ENCODE measurements at places on chromosomes 7 and 10. TPM values are rescaled to one million over a fixed set of nuclear protein-coding genes. Genes with fewer than 3 reads are reported as not detected.

The ARMC3 gene
- 5.2 TPM for total RNA-seq

- DNase-seq = no peak
These were observed 36.3 kb upstream of the PDK4 start for GRCh38 chr7:95632609-95633008.

The NME8 gene
- total RNA-seq = not detected

The DMBT1 gene
- total RNA-seq = not detected

- no peak for DNase-seq
These were observed 273.3 kb downstream of the DNAJB6 start for GRCh38 chr7:157609932-157610640.

DNA sequence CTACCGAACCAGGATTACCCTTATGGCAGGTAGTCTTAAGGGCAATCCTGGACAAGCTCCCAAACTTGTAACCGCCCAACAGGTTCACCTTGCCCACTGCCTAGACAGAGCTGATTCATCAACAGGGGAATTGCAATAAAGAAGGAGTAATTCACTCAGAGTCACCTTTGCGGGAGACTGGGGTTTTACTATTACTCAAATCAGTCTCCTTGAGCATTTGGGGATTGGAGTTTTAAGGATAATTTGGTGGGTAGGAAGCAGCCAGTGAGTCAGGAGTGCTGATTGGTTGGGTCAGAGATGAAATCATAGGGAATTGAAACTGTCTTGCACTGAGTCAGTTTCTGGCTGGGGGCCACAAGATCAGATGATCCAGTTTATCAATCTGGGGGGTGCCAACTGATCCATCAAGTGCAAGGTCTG lies 25.3 kb downstream of the HK1 start:
- no peak for DNase-seq

DNA sequence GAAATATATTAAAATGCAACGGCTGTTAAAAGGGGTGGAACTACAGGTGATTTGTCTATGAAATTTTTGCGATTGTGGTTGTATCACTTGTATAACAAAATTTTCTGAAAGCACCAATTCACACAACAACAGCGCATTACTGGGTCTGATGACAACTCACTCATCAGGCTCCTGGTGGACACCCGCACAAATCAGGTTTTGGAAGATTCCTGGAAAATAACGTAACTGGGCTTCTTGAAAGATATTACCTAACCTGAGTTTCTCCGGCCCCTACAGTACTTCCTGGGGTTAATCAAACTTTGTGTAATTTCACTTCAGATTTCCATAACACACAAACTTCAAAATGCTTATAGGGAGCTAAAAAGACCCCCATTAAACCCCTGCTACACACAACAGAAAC lies 7.6 kb downstream of the SNX8 start:
- no peak for DNase-seq

The LMBR1 gene
- total RNA-seq = 75.3 TPM

The IGF2BP3 gene
- 72.6 TPM for total RNA-seq

DNA sequence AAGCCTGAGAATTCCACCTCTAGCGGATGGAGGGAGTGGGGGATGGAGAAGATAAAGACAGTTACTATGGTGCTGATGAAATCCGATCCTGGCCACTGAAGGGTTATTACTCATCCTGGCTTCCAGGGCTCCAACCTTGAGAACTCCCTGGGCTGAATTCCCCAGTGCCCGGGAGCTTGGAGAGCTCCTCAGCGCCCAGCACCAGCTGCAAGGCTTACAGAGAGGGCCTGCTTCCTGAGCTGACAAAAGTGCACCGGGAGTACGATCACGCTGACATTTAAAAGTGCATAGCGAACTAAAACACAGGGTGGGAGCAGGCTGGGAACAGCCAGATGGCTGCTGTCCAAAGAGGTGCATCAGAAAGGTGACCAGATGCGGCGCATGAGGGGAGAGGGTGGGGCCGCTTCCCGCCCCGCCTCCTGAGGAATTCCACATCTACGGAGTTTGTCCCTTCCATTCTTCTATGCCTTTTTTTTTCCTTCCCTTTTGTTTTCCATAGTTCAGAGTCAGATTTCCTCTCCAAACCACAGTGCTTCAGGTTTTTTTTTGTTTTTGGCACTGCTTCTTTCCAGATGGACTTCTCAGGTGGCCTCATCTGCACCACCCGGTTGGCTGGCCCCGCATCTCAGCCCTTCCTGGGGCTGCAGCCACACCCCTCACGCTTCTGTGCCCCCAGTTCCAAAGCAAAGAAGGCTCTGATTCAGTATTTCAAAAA lies 62.4 kb upstream of the MKRN1 start:
- DNase-seq = peak; percentile 88

The PHTF2 gene
- 5.1 TPM for total RNA-seq

The RASSF4 gene
- 2.9 TPM for total RNA-seq

The KCNK18 gene
- not detected for total RNA-seq

DNA sequence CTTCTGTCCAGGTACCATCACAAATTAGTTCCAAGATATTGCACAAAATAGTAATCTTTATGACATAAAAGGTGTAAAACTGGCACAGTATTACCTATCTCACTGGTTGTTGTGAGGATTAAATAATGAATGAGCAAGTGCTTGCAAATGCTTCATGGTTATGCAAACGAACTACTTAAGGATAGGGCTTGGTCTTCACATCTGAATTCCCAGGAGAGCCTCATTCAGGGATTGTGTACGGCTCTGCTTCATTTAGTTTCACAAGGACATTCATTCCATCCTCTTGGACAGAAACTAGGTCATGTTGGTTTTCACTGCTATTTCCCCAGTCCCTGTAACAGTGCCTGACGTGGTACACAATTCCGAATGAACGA lies 12.1 kb downstream of the ABCA13 start:
- no peak for DNase-seq

DNA sequence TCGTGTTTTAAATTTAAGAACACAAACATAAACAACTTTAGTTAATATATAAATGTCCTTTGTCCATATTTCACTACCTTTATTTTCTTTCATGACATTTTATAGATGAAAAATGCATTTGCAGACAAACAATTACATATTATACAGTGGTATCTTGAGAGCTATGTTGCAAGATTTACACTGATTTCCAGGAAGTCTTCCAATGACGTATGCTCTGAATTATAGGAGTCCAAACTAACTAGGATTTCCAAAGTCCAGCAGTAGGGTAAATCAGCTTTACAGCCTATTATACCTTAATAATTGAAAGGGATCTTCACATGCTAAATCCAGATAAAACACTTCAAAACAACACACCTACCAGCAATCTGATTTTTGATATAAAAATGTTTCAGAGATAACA lies 69.4 kb downstream of the HYCC1 start:
- DNase-seq = no peak

- peak; percentile 87 for DNase-seq
These were observed 19.1 kb upstream of the SOSTDC1 start for GRCh38 chr7:16484453-16485158.

DNA sequence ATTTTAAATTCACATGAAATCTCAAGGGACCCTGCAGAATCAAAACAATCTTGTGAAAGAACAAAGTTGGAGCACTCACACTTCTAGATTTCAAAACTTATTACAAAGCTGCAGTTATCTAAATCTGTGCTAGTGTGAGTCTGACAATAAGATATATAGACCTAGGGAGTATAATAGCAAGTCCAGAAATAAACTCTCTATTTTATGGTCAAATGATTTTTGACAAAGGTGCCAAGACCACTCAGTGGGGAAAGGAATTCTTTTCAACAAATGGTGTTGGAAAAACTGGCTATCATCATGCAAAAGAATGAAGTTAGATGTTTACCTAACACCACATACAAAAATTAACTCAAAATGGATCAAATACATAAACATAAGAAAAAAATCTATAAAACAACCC lies 68.2 kb downstream of the TFEC start:
- no peak for DNase-seq

- no peak for DNase-seq
These were observed 462.1 kb upstream of the DPP6 start for GRCh38 chr7:153590136-153590535.

The FBXL13 gene
- 0.34 TPM for total RNA-seq

DNA sequence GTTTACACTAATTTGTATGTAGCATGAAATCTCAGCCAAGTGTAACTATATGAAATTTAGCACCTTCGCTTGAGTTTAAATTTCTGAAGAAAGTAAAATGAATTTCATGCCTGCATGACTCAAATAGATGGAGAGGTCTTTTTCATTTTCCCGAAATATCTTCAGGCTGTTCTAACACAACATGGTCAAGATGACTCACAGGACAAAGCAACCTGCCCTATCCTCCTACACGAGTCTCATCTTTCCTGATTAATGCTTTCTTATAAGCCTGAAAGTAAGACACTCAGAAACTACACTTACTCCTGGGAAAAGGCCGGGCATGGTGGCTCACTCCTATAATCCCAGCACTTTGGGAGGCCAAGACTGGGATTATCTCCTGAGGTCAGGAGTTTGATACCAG lies 41.2 kb downstream of the CH25H start:
- no peak for DNase-seq

The GOLGA7B gene
- total RNA-seq = 5.1 TPM

- no peak for DNase-seq
These were observed 189.6 kb downstream of the COBL start for GRCh38 chr7:51126813-51127617.

- DNase-seq = no peak
These were observed 82.6 kb upstream of the AUTS2 start for GRCh38 chr7:69515495-69516212.

The SLC26A3 gene
- total RNA-seq = not detected

GRCh38 chr10:109454691-109455090 lies 468.6 kb downstream of the XPNPEP1 start:
- DNase-seq = no peak

- no peak for DNase-seq
These were observed 54.0 kb downstream of the PWWP2B start for GRCh38 chr10:132450825-132451505.

DNA sequence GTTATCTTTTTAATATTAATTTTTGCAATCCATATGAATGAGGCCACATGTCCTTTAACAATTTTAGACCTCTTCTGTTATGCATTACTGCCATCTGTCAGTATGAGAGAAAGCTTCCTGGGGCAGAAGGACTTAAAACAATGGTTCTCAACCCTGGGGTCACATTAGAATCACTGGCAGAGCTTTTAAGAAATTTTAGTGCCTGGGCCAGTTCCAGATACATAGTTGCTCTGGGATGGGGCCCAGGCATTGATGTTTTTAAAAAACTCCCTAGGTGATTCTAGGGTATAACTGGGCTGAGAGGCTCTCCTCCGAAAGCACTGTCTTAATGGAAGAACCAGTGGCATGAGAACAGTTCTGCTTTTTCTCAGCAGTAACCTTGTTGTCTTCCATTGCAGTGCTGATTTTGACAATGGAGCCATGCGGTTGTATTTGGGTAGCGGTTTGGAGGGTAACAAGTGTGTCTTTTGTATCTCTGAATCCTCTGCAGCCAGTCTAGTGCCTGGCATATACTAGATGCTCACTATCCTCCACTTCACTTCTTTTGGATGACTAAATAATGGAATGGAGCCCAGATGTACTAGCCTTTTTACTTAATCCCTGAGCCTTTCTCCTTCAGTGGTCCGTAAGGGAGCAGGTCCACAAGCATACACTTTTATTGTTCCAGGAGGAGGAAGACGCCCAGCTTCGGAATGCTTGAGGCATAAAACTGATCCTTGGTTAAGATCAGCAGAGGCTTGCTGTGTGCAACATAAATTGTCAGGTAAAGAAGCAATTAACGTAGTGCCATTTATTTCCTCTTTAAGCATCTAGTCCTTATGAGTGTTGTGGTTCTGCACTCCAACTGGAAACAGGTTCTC lies 227.1 kb downstream of the AUTS2 start:
- DNase-seq = no peak

The SLC13A1 gene
- total RNA-seq = not detected

- DNase-seq = no peak
These were observed 99.6 kb downstream of the CHST15 start for GRCh38 chr10:123993534-123994416.

- DNase-seq = no peak
These were observed 85.1 kb upstream of the SDK1 start for GRCh38 chr7:3215624-3216585.

The INHBA gene
- total RNA-seq = 14.4 TPM

The TMEM196 gene
- total RNA-seq = not detected

DNA sequence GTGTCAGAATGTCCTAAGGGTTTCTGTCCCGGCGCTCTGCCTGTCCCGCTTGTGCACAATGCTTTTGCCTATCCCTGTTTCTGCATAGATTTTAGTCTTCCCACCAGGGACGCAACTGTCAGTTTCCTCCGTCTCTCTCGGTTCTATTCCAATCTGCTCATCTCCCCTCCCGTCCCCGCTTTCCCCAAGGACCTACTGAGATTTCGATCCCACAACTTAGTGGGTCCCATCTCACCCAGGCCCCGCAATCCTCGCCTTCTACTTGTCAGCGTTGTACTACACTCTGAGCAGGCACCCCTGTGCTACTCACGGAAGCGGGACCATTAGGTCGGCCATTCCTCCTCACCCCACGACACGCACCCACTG lies 519 bp upstream of the ZNF655 start:
- no peak for DNase-seq

GRCh38 chr10:60777696-60778213 lies 523 bp upstream of the CDK1 start:
- no peak for DNase-seq

GRCh38 chr7:31192986-31193385 lies 140.9 kb downstream of the ADCYAP1R1 start:
- DNase-seq = peak; percentile 46

DNA sequence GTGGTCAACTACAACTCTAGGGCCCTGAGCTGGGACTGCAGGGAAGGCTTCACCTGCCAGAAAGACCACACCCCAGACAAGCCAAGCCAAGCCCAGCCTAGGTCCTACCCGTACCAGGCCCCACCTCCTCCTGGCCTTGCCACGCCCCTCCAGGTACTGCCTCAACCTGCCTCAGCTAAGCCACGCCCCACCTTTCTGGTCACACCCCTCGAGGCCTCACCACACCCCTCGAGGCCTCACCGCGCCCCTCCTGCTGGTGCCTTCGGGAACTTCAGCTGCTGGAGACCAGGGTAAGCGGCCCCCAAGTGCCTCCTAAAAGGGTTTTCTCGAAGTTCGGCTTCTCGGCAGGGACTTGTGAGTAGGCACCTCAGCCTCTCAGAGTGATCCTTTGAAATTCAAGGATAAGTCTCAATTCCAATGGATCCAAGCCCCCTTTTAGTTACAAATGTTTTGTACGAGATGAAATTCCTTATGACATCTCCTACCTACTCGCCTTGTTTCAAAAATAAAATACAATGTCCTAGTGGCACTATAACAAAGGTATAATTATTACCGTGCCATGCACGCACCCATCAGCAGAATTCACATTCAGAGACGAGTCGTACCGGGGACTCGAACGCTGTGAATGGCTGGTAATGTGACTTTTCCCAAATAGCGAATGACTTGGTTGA lies 171.2 kb downstream of the ARHGAP21 start:
- no peak for DNase-seq

DNA sequence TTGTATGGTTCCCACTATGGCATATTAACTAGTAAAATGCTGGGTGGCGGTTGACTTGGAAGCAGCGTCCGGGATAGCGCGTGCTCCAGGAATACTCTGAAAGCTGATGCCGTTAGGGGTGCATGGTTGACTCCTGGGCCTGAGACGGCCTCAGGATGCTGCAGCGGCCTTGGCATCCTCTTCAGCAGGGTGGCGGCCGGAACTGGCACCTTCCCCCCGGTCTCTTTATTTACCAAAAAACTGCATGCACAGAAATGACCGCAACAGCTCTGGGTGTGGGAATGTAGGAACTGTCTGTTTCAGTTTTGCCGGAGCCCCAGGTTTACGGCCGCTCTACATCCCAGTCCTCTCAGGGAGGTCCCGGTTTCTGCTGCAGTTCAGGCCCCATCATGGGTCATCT lies 28.8 kb downstream of the PFKP start:
- DNase-seq = no peak

GRCh38 chr10:24202181-24202570 lies 6.8 kb upstream of the KIAA1217 start:
- DNase-seq = no peak

Data from Caki2 (cell line).